ENCODE measurements at places on chromosomes 7 and 10.

- ATAC-seq: peak; percentile 86
Observed at GRCh38 chr7:142375710-142376313, 118.0 kb upstream of the PRSS58 start.

DNA sequence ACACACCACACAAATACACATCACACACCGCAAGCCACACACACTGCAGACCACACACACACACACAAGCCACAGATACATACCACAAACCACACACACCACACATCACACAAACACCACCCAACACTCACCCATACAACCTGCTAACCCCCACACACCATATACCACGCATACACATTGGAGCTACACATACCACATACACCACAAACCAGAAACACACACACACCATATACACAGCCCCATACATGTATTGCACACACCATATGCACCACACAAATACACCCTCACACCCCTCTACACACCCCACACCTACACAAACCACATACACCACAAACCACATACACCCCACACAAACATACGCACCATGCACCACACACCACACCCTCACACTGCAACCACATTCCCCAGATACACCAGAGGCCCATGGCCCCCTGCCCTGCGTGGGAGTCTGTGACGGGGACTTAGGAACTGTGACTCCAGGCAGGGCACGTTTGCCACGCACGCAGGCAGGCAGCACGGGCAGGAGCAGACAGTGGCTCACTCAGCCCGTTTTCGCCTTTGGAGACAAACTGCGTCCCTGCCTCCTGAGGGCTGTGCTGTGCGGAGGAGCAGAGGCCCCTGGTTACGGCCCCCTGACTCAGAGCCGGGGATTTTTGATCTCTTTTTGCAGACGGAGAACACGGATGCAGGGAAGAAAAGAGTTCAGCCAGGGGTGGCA lies 52.6 kb downstream of the TMEM209 start:
- ATAC-seq: peak; percentile 15

DNA sequence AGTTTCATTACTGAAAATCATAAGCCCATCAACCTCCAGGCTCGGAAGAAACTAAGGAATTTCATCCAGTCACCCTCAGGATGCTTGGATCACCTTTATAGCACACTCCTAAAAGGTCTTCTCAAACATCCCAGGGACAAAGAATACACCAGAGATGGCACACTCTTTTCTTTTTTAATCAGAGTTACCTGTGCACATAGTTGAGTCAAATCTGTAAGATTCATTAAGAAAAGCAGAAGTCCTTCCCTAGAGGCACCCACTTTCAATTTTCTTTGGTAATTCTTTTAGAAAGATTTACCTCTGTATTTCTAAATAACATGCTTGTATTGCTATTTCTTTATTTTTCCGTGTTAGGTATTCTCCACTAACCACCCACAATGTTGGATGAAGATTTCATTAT lies 50.6 kb upstream of the IL6 start:
- ATAC-seq: no peak

DNA sequence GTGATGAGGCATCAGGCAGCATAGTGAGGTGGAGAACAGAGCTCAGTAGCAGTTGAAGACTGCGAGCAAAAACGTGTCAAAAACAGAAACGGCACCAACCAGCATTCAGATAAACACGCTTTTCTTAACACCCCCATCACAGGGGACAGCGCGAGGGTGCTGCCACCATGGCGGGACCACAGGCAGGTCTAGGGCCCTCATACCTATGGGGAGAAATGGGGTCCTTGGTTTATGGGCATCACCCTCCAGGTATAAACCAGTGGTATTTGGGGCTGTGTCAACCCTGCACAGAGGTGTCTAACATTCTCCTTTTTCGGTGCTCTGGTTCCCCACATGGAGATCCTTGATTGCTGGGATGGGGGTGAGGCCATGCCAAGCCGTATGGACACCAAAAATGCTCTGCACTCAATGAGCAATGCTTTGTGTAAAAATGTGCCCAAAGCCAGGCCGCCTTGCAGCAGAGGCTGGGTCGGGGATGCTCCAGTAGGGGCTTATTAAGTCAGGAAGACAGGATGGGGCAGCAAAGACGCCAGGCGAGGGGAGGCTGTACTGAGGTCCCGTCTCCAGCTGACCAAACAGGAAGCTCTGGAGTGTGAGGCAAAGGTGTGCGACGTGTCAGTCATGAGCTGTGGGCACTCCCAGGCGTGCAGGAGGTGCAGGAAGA lies 191.5 kb downstream of the WDR37 start:
- ATAC-seq: no peak

- no peak for ATAC-seq
Observed at GRCh38 chr7:64277630-64278029, 36.1 kb upstream of the ZNF736 start.

DNA sequence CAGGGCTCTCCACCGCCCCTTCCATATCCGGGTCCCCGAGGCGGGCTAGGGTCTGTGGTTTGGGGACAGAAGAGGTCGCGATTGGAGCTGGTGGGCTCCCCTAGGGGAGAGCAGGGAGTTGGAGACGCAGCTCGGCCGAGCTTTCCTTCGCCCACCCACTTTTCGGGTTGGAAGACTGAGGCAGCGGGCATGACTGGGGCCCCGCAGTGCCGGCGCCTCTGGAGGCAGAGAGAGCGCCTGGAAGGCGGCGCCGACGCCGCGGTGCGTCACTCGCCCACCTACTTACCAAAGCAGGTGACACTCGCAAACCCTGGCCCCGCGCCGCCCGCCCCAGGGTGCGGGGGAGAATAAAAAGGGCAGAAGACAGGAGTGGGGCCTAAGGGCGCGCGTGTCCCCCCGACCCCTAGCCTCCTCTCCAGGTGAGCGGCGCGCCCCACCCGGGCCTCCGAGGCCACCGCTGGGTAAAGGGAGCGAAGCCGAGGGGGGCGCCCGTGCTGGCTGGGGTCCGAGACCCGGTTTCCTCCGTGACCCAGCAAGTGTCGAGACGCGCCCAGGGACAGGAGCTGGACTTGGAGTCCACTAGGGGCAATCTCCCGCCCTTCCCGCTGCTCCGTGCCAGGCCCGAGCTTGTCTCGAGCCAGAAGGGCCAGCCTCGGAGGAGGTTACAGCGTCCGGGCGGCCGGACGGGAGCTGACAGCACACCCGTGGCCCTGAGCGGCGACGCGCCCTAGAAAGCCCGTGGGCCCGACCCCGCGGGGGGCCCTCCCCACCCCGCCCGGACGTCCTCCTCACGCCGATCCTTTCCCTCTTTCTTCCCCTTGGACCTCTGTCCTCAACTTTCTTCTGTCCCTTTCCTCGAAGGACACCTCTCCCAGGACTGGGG lies 34.4 kb upstream of the GRID1 start:
- peak; percentile 7 for ATAC-seq

- ATAC-seq: no peak
Observed at GRCh38 chr7:129458171-129458570, 23.9 kb downstream of the STRIP2 start.

DNA sequence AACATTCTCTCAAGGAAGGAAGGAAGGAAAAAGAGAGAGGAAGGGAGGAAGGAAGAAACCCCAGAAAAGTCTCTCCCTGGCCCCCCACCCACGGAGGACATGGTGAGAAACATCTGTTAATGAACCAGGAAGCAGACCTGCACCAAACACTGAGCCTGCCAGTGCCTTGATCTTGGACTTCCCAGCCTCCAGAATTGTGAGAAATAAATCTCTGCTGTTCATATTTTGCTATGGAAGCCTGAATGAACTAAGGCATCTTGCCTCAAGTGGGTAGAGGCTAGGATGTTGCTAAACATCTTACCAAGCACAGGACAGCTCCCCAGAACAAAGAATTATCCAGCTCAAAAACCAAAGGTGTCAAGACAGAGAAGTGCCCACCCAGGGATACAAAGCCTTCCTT lies 19.1 kb downstream of the LRRC20 start:
- no peak for ATAC-seq

DNA sequence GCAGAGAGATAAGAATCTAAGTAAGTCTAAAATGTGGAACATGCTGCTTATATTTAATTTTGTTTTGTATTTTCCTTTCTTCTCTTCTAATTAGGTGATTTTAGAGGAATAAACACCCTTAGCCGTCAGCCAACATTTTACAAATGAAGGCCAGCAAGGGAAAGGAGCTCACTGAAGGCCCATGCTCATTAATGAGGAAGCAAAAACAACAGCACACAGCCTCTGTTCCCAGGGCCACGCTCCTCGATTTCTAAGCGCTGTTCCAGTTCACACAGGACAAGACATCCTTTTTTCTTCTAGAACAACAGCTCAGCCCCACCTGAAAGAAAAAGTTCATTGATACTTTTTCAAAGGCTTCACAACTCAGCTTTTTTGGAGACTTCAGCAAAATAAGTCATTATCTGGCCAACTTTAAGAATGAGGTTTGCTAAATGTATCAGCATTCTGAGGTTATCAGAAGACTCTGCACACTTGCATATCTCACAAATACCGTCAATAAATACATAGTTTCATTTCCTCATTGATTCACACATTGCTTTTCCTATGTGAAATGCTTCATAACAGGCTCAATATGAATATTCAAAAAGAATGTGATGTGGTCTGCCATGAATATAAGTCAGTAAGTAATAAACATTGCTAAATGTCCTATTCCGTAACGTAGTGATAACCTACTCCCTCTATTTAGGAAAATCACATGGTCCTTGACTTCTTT lies 34.8 kb upstream of the SFMBT2 start:
- no peak for ATAC-seq

- peak; percentile 98 for ATAC-seq
Observed at GRCh38 chr10:88870089-88870488, 10.0 kb upstream of the STAMBPL1 start.

DNA sequence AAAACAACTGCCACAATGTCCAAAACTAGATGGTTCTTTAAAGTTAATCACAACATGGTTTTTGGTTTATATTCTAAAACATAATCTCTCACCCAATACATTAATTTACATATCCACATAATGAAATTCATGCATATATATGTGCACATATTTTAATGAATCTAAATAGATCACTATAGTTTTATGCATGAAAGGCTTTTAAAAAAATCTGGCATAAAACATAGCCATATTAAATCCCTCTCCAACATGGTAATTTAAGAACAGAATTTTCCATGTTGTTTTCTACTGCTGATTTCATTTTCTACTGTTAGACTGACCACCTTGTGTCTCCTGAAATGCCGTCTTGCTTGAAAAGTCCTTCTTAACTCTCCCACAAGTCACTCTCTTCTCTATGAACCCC lies 196.1 kb upstream of the AOAH start:
- ATAC-seq: no peak

DNA sequence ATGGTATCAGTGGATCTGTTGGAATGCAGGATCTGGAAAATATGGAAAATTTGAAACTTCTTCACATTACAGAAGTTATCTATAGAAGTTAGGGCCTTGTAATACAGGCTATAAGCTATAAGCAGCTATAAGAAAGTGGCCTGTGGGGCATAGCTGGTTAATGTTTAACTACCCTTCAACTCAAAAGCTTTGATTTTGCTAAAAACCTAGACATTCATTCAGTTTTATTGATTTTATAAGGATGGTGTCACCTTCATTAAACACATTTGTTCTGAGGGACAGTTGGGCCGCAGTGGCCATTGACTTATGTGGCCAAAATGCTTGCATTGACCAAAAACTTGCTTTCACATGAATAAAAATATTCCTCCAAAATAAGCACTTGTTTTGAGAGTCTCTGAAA lies 13.1 kb upstream of the AKR1C3 start:
- ATAC-seq: no peak

DNA sequence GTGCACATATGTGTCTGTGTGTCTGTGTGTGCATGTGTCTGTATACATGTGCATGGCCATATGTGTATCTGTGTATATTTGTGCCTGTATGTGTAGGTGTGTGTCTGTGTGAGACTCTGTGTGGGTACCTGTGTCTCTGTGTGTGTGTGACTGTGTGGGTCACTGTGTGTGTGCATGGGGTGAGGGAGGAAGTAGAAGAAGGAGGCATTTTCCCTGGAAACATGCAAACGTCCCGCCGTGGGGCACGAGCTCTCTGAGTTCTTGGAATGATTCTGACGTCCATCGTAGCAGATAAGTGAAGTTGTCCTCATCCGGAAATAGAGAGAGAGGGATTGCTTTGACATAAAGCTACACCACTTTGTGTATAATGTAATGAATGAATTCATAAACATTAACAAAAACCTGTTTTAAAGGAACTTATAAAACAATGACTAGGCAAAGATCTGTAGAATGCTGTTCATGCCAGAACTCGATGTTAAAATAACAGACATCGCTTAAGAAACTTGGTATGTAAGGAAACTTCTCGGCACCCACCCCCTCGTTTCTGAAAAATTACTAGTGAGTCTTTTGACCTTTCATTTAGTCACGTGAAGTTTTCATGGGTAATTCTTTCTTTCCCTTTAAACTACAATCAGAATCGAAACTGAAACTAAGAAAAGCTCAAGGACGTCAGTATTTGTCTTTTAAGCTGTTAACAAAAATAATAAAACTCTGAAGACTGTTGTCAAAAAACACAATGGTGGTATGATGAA lies 43.6 kb upstream of the KLF6 start:
- ATAC-seq: peak; percentile 71

DNA sequence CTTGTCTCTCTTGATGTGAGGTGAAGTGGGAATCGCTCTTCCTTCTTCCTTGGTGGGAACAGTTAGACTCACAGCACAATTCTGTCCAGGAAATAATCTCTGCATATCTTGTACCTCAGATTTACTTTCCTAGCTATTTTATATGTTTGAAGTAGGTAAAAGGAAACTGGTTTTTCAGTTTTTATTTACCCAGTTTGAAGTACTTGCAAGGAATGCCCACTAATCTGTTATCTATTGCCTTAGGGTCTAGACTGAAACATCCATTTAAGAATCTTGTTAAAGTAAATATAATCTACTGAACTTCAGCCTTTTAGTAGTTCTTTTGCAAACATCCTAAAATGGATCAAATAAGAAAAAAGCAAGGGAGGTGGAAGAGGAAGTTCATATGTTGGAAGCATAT lies 229.8 kb downstream of the KCND2 start:
- ATAC-seq: no peak

GRCh38 chr10:69281507-69282413 lies 3.5 kb downstream of the HK1 start:
- ATAC-seq: no peak

DNA sequence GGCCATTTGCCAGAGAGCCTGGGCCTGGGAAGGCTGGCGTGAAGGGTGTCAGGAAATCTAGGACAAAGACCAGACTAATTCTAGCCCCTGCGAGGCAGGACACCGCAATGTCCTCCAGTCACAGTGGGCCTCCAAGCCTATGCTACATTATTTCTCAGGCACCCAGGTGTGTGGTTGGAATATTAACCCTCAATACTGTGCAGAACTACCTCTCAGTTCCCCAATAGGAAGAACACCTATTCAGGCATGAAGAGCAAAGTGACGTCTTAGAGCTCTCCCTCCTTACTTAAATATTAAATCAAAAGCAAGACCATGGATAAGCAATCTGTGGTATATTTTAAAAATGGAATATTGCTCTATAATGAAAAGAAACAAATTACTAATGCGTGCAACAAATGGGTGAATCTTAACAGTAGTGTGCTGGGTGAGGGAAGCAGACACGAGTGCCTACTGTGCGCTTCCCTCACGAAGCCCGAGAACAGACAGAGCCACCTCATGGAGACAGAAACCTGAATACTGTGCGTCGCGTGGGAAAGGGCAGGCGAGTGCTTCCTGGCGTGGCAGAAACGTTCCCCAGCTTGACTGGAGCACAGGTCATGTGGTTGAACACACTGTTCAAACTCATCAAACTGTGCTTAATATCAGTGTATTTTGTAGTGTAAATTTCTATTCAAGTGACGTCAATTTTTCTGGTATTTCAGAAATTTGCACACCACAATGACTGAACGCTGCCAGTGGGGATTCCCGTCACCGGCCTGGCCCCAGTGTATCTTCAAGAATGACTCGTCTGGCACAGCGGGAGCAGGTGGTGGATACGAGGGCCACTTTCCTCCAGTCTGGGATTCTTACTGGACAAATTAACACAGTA lies 15.5 kb upstream of the PTPRN2 start:
- no peak for ATAC-seq

Data from motor neuron (in vitro differentiated cells).